ENCODE measurements at places on chromosomes 12 and 14. TPM values are rescaled to one million over a fixed set of nuclear protein-coding genes. Genes with fewer than 3 reads are reported as not detected.

Gene CELA1
- polyA plus RNA-seq, result not detected

Gene AQP6
- polyA plus RNA-seq, result 0.10 TPM

Gene A2M
- 0.02 TPM for polyA plus RNA-seq

Gene LRRIQ1
- 0.67 TPM for polyA plus RNA-seq

Gene RNASE2
- not detected for polyA plus RNA-seq

Gene PIK3C2G
- polyA plus RNA-seq, result 0.08 TPM

DNA sequence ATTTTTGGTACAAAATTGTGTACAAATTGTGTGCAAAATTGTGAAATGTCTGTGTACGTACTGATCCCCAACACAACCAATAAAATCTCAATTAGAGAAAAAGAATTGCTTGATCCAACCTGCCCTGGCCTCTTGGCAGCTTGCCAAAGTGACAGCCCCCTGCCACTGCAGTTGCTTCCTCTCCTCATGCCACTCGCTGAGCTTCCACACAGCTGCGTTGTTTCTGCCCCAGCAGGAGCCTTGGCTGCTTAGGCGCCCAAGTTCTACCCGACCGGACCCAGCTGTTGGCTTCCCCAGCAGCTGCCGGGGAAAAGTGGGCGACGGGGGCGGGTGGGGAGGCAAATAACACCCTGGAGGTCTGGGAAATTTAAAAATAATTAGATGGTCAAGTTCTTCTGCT lies 171.8 kb upstream of the ATF7IP start:
- DNase-seq, result peak; percentile 15

- DNase-seq, result no peak
Observed at GRCh38 chr14:89186856-89187376, 230.1 kb downstream of the FOXN3 start.

GRCh38 chr14:73945159-73945670 lies 4.7 kb downstream of the FAM161B start:
- DNase-seq, result no peak

- no peak for DNase-seq
Observed at GRCh38 chr14:105432657-105433056, 13.0 kb downstream of the MTA1 start.

- DNase-seq, result no peak
Observed at GRCh38 chr12:2535583-2536204, 259.1 kb upstream of the FKBP4 start.

DNA sequence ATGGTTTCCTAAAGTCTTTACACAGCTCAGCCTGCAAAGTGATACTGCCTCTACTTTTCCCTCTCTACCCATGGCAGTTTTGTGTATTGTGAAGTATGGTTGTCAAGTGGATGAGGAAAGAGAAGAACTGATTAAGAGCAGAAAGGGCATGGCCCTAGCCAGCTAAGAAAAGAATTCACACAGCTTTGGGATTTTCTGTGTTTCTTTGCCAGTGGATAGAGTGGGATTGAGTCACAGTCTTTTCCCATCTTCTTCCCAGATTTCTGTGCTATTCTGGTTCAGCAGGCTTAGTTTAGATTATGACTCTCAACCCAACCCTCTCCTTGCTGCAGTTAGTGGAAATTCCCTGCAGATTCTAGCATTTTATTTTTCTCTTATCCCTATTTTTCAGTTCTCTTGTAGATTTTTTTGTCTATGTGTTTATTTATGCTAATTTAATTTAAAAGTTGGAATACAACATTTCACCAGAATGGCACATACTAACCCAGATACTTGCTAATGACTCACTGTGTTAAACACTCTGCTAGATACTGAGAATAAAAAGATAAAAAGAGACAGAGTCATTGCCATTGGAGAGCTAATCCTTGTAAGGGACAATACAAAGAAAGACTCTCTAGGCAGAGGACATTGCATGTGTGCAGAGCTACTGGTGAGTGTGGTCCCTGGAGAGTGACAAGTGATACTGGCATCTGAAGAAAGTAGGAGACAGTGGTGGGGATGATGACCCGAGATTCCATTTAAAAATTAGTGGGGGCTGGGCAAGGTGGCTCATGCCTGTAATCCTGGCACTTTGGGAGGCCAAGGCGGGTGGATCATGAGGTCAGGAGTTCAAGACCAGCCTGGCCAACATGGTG lies 106.3 kb downstream of the ST8SIA1 start:
- no peak for DNase-seq

DNA sequence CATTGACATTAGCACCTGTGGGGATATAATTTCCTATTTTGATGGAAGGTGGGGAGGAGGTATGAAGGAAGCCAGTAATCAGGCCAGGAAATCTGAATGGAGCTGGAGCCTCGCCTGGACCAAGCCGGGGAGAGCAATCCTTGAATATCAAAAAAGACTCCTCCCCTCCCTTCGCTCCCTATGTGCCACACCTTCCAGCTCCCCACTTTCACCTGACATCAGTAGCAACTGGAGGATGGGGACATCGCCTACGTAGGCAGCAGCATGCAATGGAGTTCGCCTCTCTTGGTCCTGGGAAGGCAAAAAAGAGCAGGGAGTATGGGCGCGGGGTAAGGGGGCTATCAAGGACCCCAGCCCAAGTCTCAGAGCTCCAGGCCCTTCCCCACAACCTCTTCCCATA lies 1.1 kb downstream of the ANKRD52 start:
- no peak for DNase-seq

DNA sequence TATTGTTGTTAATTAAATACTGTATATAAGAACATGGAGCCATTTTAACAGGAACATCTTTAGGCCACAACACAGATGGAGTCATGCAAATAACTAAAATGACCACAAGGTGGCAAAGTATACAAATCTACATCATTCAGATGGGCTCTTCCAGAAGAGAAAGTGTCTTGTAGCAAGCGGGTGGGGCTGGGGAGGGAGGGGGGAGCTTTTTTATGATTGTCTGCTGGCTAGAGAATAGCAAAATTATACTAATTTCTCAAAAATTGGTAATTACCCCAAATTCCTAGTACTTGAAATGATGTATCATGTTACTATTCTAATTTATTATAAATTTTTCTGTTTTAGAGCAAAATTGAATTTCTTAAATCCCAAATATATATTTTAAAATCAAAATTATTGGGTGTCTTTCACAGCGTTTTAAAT lies 378.7 kb downstream of the PRKD1 start:
- peak; percentile 23 for DNase-seq

DNA sequence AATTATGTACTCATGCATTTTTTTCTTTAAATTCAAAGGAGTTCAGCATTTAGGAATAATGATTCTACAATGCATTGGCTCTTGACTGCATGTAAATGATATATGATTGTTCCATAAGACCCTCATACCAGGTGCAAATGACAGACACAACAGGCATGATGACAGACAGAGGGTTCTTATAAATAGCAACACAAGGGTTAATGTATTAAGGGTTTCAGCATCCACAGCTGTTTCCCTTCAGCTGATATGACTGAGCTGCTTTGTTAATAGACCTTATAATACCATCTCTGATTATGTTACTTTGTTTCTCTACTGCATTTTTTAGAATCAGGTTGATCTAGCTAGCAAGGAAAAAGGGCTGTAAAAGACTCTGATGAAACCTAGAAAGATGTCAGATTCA lies 90.8 kb upstream of the TMTC2 start:
- no peak for DNase-seq

GRCh38 chr12:82870771-82871377 lies 184.2 kb downstream of the TMTC2 start:
- DNase-seq, result no peak

GRCh38 chr14:71103662-71104484 lies 196.6 kb downstream of the PCNX1 start:
- peak; percentile 46 for DNase-seq

DNA sequence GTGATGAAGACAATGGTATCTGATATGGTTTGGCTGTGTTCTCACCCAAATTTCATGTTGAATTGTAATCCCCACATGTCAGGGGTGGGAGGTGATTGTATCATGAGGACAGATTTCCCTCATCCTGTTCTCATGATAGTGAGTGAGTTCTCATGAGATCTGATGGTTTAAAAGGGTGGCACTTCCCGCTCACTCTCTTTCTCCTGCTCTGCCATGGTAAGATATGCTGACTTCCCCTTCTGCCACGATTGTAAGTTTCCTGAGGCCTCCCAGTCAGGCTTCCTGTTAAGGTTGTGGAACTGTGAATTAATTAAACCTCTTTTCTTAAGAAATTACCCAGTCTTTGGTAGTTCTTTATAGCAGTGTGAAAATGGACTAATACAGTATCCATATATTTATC lies 25.6 kb upstream of the PTHLH start:
- no peak for DNase-seq
